Testis (tissue), 5 donors: ENCODE measurements at places on chromosomes 2 and 18. TPM values are rescaled to one million over a fixed set of nuclear protein-coding genes. Genes with fewer than 3 reads are reported as not detected.

GRCh38 chr18:49590608-49591007 is 28.8 kb downstream of the LIPG start:
- DNase-seq = no peak

The TUBA4B gene
- polyA plus RNA-seq = 1.6 TPM

- DNase-seq = no peak
Observed at GRCh38 chr2:127181851-127182250, 38.2 kb downstream of the CYP27C1 start.

GRCh38 chr2:27222407-27222806 is 5.2 kb downstream of the CAD start:
- no peak for DNase-seq

The PARD6G gene
- polyA plus RNA-seq = 3.0 TPM

- peak; percentile 12 for DNase-seq
Observed at GRCh38 chr2:240561325-240561971, 1.3 kb downstream of the DUSP28 start.

DNA sequence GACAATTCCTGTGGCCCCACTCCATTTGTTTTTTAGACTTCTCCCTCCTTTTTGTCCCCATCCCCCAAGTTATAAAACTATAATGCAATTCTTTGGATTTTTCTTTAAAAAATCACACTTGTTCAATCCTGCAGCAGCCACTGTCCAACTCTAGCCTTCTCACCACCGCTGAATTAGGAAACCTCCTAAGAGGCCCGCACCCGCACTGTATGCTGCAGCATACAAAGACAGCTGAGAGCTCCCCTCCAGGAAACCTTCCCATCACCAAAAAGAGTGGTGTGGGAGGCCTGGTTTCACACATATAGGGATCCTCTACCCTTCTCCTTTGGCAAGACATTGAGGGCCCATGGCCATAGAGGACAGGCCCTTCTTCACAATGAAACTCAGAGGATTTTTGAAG is 2.9 kb downstream of the PCGF1 start:
- no peak for DNase-seq
